ENCODE measurements at places on chromosomes 5 and 9.
A peak's percentile ranks its signal among the peaks of the same experiment; 100 is the strongest.

- no peak for DNase-seq
Measured at GRCh38 chr5:154346427-154346826, 99.4 kb upstream of the SAP30L start.

DNA sequence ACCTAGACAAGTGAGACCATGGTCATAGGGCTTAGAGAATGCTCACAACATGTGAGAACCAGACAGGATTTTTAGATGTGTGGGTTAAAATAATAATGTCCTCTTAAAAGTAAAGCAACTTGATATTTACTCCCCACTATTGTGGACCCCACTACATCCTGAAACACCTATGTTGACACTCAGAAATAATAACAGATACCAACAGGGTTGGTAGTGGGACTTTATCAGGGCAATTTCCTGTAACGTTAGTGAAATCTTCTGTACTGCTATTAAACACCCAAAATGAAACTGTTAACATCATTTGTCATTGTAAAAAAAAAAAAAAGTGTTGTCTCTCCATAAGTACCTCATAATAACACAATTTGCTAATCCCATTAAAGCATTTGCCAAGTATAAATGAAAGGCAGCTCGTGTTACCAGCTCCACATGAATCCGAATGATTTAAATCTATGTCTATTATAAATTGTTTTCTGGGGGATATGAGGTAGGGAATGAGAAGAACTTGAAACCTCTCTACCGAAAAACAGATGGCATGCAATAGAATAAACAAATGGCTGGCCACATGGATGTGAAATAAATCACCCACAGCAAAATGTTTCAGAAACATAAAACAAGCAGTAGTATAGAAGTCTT is 285.9 kb downstream of the ARHGEF28 start:
- DNase-seq, result no peak

GRCh38 chr5:136143763-136144162 is 11.1 kb downstream of the SMAD5 start:
- DNase-seq, result no peak

GRCh38 chr9:136848393-136849037 is 694 bp upstream of the PHPT1 start:
- peak; percentile 19 for DNase-seq

GRCh38 chr5:54178207-54178606 is 132.2 kb downstream of the ARL15 start:
- DNase-seq, result no peak
